ENCODE measurements at places on chromosomes 3 and 15.
A peak's percentile ranks its signal among the peaks of the same experiment; 100 is the strongest.

- no peak for DNase-seq
These were observed 202.6 kb downstream of the VGLL3 start for GRCh38 chr3:86788371-86788770.

GRCh38 chr3:136949708-136950107 is 8.1 kb upstream of the IL20RB start:
- DNase-seq, result peak; percentile 6

- no peak for DNase-seq
These were observed 9.5 kb downstream of the GASK1A start for GRCh38 chr3:42988566-42988965.

GRCh38 chr3:151955356-151955755 is 81.9 kb downstream of the SUCNR1 start:
- no peak for DNase-seq

GRCh38 chr15:43383070-43383469 is 12.2 kb downstream of the TUBGCP4 start:
- DNase-seq, result no peak

DNA sequence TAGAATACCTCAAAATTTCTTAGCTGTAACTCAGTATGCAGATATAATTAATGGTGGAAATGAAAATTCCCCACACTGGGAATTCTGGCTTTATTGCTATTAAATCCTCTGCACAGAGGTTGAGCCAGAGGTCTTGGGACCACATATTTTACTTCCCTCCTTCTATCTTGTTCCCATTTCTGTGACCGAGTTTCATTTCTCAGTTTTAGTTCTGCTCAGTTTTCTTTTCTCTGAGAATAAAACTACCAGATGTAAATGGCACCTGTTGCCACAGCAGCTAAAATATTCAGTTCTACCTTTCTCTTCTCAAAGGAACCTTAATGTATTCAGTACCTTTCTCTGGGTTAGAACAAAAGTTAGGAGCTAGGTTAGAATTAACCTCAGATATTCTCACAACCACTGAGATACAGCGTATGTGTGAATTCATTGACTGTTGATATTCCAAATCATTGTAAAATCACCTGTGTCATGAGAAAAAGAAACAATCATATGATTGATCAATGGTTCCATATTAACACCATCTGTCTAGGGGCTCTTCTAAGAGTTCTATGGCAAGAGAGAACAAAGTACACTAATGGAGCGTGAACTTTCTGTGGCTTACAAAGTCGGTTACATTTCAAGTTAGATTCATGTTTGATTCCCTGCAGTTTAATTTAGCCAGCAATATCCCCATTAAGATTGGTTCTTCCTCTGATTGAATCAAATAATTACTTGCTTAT is 374.1 kb downstream of the EFHB start:
- DNase-seq, result no peak

DNA sequence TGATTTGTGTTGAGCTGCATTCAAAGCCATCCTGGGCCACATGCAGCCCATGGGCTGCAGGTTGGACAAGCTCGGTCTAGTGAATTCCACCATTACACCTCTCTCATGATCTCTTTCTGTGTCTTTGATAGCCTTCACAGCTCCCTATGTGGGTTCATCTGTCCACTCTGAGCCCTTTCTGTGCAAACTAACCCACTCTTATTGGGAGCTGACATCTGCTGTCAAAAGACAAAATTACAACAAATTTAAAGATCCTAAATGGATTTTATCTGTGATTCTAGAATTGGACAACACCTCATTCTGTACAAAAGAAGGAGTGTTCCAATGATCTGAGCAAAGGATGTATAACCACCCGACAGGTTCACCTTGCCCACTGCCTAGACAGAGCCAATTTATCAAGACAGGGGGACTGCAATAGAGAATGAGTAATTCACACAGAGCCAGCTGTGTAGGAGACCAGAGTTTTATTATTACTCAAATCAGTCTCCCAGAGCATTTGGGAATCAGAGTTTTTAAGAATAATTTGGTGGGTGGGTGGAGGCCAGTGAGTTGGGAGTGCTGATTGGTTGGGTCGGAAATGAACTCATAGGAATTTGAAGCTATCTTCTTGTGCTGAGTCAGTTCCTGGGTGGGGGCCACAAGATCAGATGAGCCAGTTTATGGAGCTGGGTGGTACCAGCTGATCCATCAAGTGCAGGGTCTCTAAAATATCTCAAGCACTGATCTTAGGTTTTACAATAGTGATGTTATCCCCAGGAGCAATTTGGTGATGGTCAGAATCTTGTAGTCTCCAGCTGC is 2.6 kb upstream of the XYLB start:
- peak; percentile 33 for DNase-seq

DNA sequence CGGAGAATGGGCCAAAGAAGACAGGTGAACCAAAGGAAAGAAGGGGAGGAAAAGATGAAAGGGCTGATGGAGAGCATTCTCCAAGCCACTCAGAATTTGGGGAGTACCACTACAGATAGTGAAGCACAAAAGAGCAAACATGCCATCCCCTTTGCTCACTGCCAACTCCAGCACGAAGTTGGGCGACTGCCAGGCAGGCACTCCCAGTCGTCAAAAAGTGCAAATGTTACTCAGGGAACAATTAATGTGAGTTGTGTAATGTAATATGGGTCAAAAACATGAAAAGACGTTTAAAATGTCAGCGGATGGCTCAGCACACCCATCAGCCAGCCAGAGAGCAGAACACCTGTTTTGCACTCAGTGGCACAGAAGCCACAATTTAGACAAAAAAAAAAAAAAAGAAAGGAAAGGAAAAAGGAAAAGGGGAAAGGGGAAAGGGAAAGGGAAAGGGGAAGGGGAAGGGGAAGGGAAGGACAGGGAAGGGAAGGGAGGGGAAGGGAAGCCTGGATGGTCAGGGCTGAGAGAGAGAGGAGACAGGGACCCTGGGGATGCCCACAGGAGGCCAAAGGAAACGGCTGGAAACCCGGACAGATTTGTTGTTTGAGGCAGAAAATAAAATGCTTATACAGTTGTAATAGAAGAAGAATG is 82.7 kb downstream of the COL8A1 start:
- no peak for DNase-seq

GRCh38 chr3:160286231-160286630 is 61.0 kb downstream of the C3orf80 start:
- DNase-seq, result no peak

Measured in AML-193 (cell line).